ENCODE measurements at places on chromosomes 6 and 20. TPM values are rescaled to one million over a fixed set of nuclear protein-coding genes. Genes with fewer than 3 reads are reported as not detected.

DNA sequence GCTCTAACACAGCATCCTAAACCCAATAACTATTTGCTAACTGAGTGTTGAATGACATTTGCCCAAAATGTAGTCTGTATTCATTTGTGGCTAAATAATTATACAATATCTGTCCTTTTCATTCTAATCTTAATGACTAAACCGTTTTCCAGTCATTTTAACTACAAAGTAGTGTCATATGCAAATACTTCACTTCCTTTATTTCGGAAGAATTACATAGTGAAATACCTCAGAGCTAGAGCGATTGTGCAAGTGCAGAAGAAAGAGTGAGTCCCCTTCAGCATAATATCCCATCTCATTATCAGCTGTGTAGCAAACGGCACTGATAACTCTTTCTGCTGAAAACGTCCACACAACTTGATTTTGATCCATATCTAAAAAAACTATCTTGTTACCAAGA is 66.2 kb downstream of the ROS1 start:
- H3K4me1 ChIP-seq = no peaks in the 10 kb centered on the region
- H3K36me3 ChIP-seq = no peaks in the 10 kb centered on the region
- DNase-seq = no peak
- no peak overlapping the region for H3K27ac ChIP-seq
- H3K4me3 ChIP-seq = no peak overlapping the region
- peaks cover 2% of the 10 kb centered on the region for H3K27me3 ChIP-seq

DNA sequence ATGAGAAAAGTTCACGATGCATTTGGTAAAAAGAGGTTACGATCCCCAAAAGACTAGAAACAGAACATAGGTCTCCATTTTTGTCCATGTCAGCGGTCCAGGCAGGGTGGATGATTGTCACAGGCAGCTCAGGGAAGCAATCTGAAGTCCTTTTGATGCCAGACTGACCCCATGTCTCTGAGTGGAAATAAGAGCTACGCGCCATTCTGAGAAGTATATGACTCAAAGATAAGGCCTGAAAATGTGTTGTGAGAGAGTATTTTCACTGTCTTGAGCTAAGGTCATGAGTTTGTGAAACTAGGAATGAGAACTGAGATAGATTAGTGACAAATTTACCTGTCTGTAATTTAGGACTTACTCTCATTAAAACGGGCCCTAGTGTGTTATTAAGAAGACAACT is 69.5 kb downstream of the LYRM4 start:
- H3K36me3 ChIP-seq = peaks cover 5% of the 10 kb centered on the region
- H3K4me1 ChIP-seq = peaks cover 6% of the 10 kb centered on the region
- H3K27ac ChIP-seq = peak overlapping the region; percentile 31
- H3K4me3 ChIP-seq = no peak overlapping the region

DNA sequence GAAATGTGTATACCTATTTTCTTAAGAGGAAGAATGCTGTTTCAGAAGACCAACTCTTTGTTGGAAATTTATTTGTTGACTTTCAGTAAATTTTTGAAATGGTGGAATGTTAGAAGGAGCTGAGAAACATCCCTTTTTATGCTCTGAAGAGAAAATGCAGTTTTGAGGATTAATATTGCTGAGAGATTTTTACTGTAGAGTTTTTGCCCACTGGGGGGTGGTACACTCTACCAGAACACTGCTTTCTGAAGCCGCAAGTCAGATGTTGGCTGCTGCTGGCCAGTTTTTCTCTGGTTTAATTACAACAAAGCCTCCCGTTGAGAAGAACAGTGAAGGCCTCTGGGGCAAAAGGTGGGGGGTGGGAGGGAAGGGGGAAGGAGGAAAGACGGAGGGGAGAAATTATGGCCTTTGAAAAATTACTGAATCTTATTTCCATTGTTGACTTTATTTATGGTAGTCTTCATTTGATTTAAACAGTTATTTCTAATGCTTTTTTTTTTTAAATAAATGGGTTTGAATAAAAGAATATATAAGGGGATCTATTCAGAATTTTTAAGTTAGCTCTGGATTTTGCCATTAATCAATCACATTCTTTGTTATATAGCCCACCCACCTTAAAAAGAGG is 3.0 kb downstream of the FLRT3 start:
- no peaks in the 10 kb centered on the region for H3K27me3 ChIP-seq
- no peak for DNase-seq
- H3K4me3 ChIP-seq = no peak overlapping the region
- H3K36me3 ChIP-seq = no peaks in the 10 kb centered on the region

The KCNK15 gene
- not detected for total RNA-seq

The RAET1L gene
- not detected for total RNA-seq
